ENCODE measurements at places on chromosomes 3 and 15.

DNA sequence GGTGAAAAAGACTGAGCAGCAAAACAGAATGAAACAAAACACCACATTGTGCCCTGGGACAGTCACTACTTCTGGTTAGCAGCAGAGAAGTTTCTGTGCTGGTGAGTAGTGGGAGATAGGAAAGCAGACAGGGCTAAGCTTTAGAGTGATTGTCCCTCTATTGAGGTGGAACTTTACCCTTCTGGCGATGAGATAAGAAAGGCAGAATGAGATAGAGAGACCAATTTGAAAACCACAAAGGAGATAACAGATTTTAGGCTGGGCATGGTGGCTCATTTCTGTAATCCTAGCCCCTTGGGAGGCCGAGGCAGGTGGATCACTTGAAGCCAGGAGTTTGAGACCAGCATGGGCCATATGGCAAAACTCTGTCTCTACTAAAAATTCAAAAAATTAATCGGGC is 208.5 kb downstream of the TBL1XR1 start:
- H3K27ac ChIP-seq, result no peak overlapping the region
- H3K36me3 ChIP-seq, result peaks cover 9% of the 10 kb centered on the region
- no peak for DNase-seq
- no peak overlapping the region for H3K4me3 ChIP-seq
- no peaks in the 10 kb centered on the region for H3K27me3 ChIP-seq

GRCh38 chr3:146156095-146156494 is 4.9 kb downstream of the PLOD2 start:
- H3K27me3 ChIP-seq, result no peaks in the 10 kb centered on the region
- DNase-seq, result no peak
- H3K27ac ChIP-seq, result no peak overlapping the region
- H3K4me1 ChIP-seq, result peaks cover 68% of the 10 kb centered on the region
- H3K36me3 ChIP-seq, result peaks cover 22% of the 10 kb centered on the region

DNA sequence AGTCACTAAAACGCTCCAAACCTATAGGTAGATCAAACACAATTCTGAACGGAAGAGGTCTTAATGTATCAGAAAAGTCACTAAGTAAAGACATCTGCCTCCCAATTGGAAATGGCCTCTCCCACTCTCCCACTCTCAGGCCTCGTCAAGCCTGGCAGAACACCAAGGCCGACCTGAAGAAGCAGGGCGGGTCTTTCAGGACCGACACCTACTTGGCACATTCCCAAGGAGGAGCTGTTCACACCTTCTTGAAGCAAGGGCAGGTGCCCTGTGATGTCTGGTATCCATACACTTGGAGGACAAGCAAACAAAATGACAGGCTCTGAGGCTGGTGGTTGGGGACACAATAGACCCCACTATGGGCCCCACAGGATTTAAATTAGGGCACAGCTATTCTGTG is 30.0 kb downstream of the XXYLT1 start:
- peaks cover 36% of the 10 kb centered on the region for H3K36me3 ChIP-seq
- H3K27me3 ChIP-seq, result peaks cover 3% of the 10 kb centered on the region
- no peak overlapping the region for H3K4me3 ChIP-seq
- DNase-seq, result no peak

GRCh38 chr15:99764522-99764921 is 31.3 kb upstream of the LYSMD4 start:
- H3K27ac ChIP-seq, result no peak overlapping the region
- no peak overlapping the region for H3K4me3 ChIP-seq
- H3K27me3 ChIP-seq, result peaks cover 6% of the 10 kb centered on the region
- DNase-seq, result no peak

DNA sequence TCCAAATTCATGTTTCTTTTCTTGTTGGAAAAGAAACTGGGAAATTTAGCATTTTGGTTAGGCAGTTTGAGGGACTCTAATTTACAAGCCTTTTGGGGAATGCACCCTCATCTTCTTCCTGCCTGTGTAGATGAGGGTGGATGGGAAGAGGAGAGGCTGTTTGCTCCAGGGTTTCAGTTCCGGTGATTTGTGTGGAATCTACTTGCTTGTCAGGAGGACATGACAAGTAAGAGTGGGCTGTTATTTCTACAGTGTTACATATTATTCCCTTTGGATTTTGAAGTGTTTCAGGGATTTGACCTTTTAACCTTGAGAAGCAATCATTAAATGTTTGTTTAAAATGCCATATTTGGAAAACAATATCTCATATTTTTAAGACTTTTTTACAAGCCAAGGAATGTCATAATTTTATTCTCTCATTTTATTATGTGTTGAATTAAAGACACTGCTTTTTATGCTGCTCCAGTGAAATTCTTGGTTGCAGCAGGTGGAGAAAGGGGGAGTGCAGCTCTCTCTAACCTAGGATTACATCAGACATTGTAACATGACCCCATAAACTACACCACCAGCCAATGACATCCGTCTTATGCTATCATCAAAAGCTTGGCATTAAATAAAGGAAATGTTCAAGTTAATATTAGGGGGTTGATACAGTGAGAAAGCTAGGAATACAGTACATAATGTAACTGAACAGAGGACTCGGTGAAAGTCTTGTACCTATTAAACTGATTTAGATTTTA is 30.2 kb downstream of the PLAAT1 start:
- no peak overlapping the region for H3K27ac ChIP-seq
- H3K4me1 ChIP-seq, result peaks cover 6% of the 10 kb centered on the region
- no peak overlapping the region for H3K4me3 ChIP-seq

DNA sequence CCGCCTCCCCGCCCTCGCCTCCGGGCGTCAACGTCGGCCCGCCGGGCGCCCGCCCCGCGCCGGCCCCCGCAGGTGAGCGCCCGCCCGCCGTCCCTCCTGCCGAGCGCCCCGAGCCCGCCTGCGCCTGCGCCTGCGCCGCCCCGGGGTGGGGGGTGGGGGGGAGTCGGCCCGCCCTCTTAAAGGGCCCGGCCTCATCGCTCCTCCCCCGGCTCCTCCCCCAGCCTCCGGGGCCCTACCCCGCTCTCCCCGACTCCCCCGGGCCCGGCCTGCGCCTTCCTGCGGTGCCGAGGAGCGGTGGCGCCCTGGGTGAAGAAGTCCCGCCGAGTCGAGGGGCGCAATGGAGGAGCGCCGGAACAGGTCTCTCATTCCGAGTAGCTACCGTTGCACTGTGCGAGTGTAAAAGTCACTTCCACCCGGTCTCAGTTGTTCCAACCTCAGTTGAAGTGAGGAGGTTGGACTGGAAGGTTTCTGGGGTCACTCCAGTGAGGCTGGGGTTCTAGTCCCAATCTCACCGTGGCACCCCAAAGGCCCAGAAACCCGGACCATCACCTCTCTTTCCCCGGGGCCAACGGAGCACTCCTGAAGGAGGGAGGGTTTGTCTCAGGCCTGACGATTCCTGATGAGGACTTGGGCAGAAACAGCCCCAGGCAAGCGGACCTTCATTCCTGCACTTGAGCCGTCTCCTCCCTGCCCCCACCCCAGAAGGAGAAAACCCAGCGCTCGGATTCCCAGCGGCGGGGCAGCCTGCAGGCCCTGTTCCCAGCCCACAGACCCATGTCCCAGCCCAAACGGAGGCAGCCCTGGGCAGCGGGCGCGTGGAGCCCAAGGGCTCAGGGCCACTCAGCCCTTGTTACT is 1.5 kb upstream of the TNK2 start:
- no peak overlapping the region for H3K27ac ChIP-seq
- H3K4me3 ChIP-seq, result peak overlapping the region; percentile 73
- peaks cover 12% of the 10 kb centered on the region for H3K36me3 ChIP-seq
- peak; percentile 89 for DNase-seq

- no peak overlapping the region for H3K27ac ChIP-seq
- H3K36me3 ChIP-seq, result peaks cover 26% of the 10 kb centered on the region
- no peak for DNase-seq
- H3K4me1 ChIP-seq, result peaks cover 7% of the 10 kb centered on the region
- no peaks in the 10 kb centered on the region for H3K27me3 ChIP-seq
These were observed 19.5 kb downstream of the XYLB start for GRCh38 chr3:38366082-38366481.

DNA sequence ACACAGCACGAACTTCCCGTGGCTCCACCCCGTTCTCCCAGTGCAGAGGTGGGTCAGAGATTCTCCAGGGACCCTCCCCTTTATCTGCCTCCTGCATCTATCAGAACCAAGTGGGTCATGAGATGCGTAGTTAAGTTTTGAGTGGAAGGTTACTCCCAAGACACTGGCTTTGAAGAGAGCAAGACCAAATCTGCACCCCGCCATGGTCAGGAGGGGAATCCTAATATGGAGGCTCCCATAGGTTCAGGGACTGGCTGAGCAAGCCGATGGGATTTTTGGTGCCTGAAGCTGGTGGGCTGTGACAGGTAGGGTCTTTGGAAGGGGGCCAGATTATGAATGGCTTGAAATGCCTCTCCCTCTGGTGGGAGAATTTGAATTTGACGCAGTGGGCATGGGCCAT is 207.0 kb upstream of the NR2E3 start:
- DNase-seq, result no peak
- H3K4me3 ChIP-seq, result no peak overlapping the region
- H3K4me1 ChIP-seq, result peaks cover 28% of the 10 kb centered on the region
- no peaks in the 10 kb centered on the region for H3K27me3 ChIP-seq
- no peak overlapping the region for H3K27ac ChIP-seq
- H3K36me3 ChIP-seq, result peaks cover 22% of the 10 kb centered on the region

DNA sequence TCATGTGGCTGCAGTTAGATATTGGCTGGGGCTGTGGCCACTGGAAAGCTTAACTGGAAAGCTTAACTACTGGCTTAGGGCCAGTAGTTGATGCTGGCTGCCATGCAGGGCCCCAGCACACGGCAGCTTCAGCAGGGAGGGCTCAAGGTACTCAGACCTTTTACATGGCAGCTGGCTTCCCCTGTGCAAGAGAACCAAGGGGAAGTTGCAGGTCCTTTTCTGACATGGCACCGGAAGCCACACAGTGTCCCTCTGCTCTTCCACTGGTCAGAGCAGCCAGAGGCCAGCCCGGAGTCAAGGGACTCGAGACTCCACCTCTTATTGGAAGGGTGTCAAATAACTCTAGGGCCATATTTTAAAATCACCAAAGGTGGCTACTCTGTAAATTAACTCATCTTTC is 24.5 kb downstream of the CCR9 start:
- H3K27me3 ChIP-seq, result no peaks in the 10 kb centered on the region
- H3K4me3 ChIP-seq, result no peak overlapping the region
- no peak for DNase-seq
- no peaks in the 10 kb centered on the region for H3K36me3 ChIP-seq
- H3K27ac ChIP-seq, result no peak overlapping the region

DNA sequence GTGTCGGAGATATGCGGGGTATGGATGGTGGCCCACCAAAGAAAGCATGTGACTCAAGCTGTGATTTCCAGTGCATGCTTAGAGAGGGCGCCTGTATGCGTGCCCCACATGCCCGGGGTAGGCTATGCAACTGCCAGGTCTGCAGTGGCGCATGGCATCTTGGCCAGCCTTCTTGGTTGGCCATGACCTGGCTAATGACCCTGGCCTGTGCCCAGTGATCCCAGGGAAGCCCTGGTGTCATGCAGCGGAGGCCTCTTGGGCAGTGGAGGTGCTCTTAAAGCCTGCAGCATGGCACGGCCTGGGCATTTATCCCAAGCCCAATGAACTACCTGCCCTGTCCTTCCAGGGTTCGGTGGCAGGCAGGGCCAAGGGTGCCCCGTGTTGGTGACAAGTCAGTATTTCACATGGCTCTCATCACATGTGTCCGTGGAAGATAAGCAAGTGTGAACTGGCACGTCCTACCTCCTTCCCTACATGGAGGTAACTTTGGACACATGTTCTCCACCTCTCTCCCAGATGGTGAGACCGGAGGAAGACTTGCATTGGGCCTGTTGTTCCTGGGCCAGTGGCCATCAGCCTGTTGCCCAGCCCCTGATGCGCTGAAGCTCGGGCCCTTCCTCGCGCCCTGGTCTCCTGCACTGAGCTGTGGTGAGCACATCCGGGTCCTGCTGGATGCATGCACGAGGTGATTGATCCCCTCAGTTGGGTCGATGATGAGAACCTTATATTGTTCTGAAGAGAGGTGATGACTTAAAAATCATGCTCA is 192.0 kb downstream of the UBE3A start:
- H3K27me3 ChIP-seq, result no peaks in the 10 kb centered on the region
- no peak overlapping the region for H3K4me3 ChIP-seq
- no peak overlapping the region for H3K27ac ChIP-seq
- H3K36me3 ChIP-seq, result no peaks in the 10 kb centered on the region

DNA sequence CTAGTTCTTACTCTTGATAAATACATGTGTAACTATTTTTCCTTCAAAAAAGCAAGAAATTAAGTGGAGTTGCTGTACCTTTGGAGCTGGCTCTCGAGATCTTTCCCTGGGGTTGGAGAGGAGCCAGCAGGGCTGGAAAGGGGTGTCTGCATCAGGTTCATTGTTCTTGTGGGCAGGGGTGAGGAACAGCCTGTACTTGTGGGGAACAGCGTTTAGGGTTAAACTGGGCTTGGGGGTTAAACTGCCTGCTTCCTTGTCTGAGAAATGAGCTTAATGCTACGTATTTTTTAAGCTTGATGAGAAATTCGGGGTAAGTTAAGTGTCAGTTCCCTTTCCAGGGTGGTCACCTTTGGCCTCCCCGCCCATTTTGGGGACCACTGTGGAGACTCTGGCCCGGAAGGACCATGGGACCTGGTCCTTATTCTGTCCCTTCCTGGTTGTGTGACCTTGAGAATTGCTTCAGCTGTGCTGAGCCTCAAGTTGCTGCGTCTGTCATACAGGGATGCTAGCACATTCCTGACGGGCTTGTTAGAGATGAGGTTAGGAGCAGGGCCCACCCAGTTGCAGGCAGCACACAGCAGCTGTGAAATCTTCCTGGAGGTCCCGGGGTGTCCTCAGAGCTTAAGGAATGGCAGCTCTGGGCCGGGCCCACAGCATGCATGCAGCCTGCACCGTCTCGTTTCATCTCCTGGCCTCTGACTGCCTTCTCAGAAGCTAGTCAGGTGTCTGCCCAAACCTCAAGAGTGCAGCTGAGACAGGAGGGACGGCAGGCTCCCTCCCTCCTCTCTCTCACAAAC is 11.6 kb downstream of the H1-8 start:
- DNase-seq, result no peak
- no peaks in the 10 kb centered on the region for H3K27me3 ChIP-seq
- H3K36me3 ChIP-seq, result peaks cover 6% of the 10 kb centered on the region

- no peak overlapping the region for H3K27ac ChIP-seq
- H3K4me1 ChIP-seq, result no peaks in the 10 kb centered on the region
- H3K36me3 ChIP-seq, result no peaks in the 10 kb centered on the region
- H3K4me3 ChIP-seq, result no peak overlapping the region
These were observed 127.1 kb upstream of the ATP10A start for GRCh38 chr15:25990220-25990619.

- H3K4me3 ChIP-seq, result no peak overlapping the region
- peaks cover 12% of the 10 kb centered on the region for H3K36me3 ChIP-seq
- peaks cover 63% of the 10 kb centered on the region for H3K4me1 ChIP-seq
- no peak for DNase-seq
- no peak overlapping the region for H3K27ac ChIP-seq
- H3K27me3 ChIP-seq, result no peaks in the 10 kb centered on the region
These were observed 136.4 kb upstream of the CRBN start for GRCh38 chr3:3315846-3316245.

DNA sequence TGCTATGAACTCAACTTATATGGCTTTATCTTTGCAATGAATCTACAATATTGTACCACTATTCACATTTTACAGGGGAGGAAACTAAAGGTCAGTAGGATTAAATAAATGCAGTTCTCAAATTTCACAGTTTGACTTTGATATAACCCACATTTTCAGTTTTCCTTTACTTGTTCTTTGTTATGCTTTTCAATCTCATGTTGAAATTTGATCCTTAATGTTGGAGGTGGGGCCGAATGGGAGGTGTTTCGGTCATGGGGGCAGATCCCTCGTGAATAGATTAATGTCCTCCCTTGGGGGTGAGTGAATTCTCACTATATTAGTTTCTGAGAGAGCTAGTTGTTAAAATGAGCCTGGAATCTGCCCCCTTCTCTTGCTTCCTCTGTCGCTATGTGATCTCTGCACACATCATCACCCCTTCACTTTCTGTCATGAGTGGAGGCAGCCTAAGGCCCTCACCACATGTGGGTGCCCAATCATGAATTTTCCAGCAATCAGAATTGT is 44.7 kb downstream of the CD200 start:
- H3K36me3 ChIP-seq, result no peaks in the 10 kb centered on the region
- peak; percentile 12 for DNase-seq
- peaks cover 35% of the 10 kb centered on the region for H3K4me1 ChIP-seq
- no peak overlapping the region for H3K4me3 ChIP-seq
- H3K27ac ChIP-seq, result peak overlapping the region; percentile 93
